ENCODE measurements at places on chromosomes 4 and X.

DNA sequence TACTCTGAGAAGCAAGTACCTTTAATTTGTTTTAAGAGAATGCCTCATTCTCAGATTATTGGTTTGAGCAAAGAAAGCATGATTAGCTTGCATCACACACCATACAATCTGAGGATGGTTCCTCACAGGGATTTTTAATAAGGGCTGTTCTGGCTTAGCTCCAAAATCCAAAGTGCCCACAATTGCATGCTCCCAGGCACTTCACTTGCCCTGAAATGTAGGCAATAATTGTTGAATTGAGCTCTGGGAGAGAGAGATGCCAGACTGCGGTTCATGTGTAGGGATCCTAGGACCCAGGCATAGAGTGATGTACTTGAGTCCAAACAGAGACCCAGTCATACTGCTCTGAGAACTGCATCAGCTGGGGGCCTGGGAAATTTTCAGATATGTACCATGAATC lies 358.4 kb upstream of the CXorf51B start:
- DNase-seq, result no peak

DNA sequence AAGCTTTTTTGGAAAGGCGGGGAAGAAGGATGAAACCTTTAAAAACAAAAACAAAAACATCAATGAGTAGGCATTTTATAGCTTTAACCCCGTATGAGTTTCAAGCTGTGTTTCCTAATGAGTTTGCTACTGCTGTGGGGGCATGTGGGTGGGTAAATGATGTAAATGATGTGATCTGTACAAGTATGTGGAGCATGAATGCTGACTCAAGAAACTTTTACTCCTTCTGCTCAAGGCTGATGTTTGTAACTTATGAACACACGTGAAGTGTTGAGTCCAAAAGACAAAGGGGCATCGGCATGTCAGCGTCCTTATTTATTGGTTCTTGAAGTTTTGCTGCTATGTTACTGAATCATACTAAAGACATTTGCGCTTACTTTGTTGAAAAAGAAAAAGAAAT lies 76.9 kb downstream of the CLCN4 start:
- DNase-seq, result no peak

GRCh38 chr4:17556498-17556897 lies 20.5 kb upstream of the LAP3 start:
- DNase-seq, result no peak

GRCh38 chrX:37942170-37942569 lies 64.2 kb upstream of the SYTL5 start:
- DNase-seq, result no peak

- DNase-seq, result no peak
These were observed 145.1 kb downstream of the RBM47 start for GRCh38 chr4:40484346-40485090.

DNA sequence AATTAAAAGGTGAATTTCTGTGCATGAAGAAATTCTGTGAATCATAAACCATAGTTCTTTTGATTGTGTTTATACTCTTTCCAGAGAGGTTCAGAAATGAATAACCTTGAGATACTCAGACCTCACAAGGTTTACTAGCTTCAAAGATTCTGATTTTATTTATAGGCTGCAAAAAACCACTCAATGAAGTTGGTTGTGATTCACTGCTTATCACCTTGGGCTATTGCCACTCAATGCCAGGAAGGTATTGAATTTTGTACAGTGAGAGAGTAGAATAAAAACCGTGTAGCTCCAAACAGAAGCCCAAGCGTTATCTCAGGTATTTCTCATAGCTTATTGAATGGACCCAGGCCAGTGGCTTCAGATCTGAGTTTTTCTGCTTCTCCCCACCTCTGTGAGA lies 118.7 kb downstream of the FHIP1A start:
- DNase-seq, result no peak

- no peak for DNase-seq
These were observed 30.4 kb upstream of the CPLX1 start for GRCh38 chr4:856225-856901.

GRCh38 chrX:56728752-56729151 lies 291 bp upstream of the NBDY start:
- DNase-seq, result no peak

DNA sequence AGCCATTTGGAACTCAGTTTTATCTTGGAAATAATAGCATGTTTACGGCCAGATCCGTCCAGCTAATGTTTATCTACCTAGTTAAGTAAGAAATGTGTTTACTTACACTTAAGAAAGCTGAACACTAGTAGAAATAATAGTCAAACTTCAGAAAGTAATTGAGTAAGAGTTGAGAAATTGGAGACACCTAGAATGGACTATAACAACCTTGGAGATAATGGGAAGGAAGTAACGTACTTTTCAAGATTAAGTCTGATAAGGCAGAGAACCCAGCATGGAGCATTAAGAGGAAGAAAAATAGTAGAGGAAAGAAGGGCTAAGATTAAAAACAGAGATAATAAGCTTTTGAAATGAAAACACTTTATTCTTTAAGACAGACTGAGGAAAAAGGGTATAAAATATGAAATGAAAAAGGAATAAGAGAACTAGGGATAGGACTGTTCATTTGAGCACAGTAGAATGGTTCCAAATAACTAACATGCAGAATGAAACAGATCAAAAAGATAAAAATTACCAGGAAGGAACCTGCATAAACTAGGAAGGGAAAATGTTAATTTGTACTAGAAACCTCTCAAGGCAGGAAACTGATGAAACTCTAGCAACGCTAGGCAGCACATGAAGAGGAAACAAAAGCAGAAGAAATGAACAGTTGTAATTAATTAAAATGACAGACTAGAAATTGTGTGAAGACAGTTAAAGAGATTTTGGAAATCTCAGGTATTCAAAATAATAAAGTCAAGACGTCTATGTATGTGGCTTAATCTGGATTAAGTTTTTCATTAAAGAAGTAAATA lies 71.7 kb downstream of the FBXW7 start:
- DNase-seq, result no peak

DNA sequence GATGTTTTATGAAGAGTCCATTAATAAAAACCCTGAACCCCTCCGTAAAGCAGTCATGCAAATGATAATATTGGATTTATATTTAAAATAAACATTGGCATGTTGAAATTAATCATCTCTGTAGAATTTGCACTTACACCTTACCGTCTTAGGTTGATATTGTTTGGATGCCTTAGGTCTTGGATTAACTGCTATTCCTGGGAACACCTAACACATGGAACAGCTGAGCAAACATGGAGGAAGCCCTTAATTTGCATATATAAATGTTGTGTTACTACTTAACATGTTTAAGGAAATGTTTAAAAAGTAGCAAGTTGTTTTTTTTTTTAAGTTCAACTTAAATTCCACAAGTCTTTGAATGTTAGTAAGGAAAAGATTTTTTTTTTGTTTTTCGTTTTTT lies 62.5 kb downstream of the NSD2 start:
- DNase-seq, result no peak

- no peak for DNase-seq
These were observed 233.9 kb upstream of the AADAT start for GRCh38 chr4:170323623-170324022.

DNA sequence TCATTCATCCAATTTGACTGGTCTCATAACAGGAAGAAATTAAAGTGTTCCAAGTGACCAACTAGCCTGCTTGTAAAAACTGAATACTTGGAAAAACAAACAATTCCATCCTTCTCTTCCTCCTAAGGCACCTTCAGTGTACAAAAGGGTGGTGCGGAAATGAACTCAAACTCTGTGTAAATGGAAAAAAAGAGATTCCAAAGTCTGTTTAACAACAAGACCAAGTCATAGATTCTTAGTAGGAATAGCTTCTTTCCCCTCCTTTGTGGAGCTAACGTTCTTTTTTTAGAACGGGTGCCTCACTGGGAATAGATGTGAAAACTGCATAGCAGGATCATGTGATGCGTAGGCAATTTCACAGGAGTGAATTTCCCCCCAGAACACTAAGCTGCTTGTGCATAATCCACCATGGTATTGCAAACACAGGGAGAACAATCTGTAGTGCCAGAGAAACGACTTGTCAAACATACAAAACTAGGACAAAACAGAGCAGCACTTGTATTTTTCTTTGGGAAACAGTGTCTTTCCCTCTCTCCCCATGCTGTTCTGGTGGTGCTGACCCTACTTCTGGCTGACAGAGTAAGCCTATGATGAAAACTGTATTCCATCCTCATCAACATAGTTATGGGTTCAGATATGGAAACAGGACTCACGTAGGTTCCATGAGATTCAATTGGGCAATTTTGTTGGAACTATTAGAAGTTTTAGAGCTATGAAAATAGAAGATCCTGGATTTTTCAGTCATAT lies 13.2 kb upstream of the SOD3 start:
- no peak for DNase-seq

DNA sequence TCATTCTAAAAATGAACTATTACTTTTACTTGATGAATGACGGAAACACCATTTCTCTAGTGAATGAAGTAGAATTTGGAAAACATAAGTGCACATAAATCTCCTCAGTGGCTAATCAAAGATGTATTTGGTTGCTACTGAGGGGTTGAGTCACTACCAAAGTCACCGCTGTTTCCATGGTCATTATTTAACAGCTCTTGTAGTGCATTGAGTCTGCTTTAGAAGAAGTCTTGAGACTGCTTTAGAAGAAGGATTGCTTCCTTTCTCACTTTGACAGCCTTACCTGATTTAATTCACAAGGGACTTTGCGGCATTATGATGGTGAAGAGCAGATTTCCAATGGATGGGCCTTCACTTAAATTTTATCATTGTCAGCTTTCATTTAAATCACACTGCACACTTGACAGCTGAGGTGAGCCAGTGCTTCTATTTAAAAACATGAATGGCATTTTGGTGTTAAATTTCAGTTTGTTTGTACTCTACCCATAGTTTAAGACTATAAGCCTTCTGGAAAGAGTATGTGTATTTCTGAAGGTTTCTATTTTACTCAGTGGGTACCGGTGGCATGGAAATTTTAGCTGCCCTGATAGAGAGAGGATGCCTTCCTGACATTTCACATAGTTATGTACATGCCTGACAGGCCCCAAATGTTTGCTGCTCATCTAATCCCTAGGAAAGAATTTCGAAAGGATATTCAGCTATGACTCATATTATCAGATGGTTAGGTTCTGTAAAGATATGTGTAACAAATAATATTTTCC lies 9.5 kb downstream of the ASB5 start:
- no peak for DNase-seq

- DNase-seq, result peak; percentile 58
These were observed 18.4 kb upstream of the LDB2 start for GRCh38 chr4:16916719-16917337.

DNA sequence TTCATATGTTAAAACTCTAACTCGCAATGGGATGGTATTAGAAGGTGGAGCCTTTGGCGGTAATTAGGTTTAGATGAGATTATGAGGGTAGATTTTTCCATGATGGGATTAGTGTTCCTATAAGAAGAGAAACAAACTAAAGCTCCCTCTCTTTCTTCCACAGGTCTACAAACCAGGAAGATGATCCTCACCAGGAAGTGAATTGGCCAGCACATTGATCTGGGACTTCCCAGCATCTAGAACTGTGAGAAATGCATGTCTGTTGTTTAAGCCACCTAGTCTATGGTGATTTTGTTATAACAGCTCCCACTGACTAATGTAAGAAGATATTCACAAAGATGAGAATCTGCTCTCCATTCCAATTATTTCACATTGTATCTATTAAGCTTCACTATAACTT lies 2266.9 kb downstream of the PCDH7 start:
- no peak for DNase-seq

DNA sequence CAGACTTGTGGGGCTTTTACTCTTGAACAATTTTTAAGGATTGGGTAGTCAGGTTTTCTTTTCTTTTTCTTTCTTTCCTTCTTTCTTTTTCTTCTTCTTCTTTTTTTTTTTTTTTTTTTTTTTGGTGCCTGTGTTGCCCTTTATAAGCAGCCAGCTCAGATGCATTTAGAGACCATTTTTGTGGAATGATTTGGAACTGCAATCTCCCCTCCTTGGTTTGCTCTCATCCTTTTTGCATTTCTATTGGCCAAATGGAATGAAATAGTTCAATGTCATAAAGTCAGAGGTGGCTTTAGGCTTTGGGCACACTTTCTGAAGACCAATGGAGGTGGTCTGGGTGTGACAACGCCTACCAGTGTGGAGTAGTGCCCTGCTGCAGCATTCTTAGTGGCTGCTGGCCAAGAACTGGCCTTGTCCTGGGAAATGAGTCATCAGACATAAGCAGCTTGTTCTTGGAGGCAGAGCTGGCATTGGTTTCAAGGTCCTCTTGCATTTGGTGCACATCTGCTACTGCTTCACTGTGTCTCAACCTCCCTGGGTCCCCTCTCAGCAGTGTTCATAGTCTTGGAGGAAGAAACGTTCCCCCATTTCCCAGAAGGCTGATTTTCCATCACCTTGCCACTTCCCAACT lies 84.5 kb downstream of the CT47B1 start:
- no peak for DNase-seq

DNA sequence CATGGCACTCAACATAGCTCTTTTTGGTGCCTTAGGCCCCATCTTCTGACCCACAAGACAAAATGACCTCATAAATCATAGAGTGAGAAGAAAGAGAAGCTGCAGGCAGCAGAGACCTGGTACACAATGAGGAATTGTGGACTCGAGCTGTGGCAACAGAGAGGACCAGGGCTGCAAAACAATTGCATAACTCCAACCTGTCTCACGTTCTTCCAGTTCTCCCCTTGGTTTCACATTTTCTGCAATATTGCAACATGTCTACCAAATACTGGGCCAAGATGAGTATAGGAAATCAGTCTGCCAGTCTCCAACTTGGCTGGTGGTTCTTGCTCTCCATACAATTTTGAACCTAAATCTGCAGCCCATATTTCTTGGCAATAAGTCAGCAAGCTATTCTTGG lies 105.3 kb downstream of the KDR start:
- DNase-seq, result no peak

DNA sequence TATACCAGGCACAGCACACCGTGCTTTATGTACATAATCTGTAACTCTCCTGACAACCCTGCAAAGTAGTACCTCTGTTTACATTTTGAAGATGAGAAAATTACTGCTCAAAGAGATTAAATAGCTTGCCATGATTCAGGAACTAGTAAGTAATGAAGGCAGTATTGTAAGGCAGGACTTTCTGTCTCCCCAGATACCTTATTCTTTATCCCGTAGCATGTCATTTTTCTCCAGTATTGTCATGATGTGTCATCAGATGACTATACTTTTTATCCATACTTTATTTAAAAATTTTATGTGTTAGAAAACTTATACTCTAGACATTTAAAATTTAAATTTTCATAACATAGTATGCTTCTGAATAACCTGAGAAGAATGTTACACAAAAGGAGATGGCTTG lies 188.3 kb upstream of the NUDT6 start:
- no peak for DNase-seq

- DNase-seq, result no peak
These were observed 26.5 kb upstream of the HERC6 start for GRCh38 chr4:88352062-88352740.

DNA sequence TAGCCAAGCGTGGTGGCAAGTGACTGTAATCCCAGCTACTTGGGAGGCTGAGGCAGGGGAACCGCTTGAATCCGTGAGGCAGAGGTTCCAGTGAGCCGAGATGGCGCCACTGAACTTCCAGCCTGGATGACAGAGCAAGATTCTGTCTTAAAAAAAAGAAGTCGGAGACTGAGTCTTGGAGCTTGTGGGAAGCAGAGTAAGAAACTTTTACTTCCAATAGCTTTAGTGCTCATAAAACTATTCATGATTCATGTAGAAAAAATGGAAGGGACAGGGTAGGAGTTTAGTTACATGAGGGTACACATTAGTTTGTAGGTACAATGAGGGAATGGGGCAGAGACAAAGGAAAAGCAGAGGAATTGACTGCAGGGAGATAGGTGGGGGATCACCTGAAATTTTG lies 19.3 kb downstream of the RAP2C start:
- DNase-seq, result no peak

GRCh38 chr4:114226968-114227760 lies 247.7 kb upstream of the ARSJ start:
- no peak for DNase-seq
